T-helper 9 cell (primary cell): ENCODE measurements at places on chromosomes 6 and 20.

DNA sequence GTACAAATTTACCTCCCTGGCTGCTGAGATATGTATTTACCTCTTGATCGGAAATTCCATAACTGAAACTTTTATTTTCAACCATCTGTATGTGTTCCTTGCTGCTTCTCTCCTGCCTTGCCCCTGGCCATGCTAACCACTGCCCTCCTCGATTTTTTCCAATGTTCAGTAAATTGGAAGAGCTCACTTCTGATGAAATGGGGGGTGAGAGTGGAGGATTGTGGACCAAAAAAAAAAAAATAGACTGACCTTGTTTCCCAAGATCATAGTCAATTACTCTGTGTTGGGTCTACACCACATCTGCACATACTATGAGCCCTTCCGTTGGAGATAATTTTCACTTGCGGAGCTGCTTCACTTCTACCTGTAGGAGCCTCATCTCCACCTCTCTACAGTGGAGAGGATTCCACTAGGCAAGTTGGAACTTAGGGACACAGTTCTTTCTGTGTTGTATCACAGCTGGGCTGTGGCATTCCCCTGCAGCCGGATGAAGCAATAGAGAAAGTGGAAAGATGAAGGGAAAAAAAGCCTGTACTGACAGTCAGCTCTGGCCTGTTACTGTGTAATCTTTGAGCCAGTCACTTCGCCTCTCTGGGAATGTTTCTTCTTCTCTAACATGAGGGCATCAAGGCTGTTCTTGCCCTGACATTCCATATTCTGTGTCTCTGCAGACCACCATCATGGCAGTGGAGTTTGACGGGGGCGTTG lies 1.6 kb downstream of the PSMB9 start:
- DNase-seq: no peak

DNA sequence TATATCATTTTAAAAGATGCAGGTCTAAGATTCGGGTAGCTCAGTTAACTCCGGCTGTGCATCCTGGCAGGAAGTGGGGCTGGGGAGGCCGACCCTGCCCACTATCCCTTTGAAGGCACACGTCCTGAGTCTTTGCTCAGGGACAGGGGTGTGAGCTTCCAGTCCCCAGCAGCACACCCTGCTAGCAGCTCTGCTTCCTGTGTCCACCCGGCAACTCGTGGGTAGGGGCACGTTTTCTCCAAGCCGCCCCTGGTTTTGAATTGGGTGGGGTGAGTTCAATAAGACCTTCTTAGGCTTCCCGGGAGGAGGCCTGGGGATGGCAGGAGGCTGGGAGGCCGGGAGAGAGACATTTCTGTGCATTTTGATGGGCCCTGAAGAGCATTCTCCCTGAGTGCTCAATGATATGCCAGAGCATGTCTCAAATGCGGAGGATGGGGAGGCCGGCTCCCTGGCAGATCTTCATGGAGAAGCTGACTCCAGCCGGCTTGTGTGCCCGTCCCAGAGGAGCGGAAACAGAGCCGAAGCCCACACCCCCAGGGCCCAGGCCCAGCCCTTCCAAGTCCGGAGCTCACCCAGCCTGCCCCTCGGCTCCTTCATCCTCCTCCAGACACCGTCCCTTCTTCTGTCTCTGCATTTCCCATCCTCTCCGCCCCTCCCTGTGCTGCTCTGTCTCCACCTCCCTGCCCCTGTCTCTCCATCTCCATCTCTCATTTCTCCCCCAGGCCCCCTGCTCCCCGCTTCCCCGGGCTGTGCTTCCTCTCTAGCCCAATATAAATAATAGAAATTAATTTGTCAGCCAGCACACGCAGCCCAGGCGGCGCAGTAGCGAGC lies 36.3 kb upstream of the ZFAND3 start:
- no peak for DNase-seq

GRCh38 chr6:6260196-6260722 lies 60.2 kb downstream of the F13A1 start:
- no peak for DNase-seq

GRCh38 chr6:65295812-65296211 lies 411.2 kb downstream of the EYS start:
- DNase-seq: no peak

DNA sequence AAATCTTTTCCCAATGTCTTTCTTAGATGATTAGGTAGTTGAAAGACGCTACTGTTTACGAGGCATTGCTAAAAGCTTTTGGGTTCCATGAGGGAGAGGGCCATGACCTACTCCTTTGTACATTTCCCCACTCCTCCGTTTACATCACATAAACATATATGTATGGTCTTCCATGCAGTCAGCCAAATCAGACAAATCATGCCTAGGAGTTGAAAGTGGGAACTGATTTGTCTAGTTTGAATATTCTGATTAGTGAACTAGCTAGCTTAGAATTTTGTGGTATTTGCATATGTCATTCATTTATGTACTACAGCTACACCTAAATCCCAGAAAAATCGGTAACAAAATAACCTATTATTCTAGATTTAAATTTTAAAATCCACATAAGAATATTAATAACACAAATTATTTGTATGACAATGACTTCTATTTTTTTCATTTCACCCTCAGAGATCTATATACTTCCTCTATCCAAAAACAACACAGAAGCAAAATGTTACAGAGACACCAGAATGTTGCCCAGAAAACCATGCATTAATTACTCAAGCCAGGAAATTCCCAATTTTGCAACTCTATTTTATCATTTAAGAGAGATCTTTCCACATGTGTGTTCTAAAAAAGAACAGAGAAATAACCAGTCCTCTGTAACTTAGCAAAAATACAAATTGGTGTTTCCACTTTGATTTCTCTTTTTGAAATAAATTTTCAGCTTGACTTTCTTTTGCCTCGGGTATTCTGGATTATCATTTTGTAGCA lies 231.9 kb downstream of the LAMA2 start:
- no peak for DNase-seq

GRCh38 chr6:5506149-5506548 lies 244.8 kb downstream of the FARS2 start:
- DNase-seq: no peak

- DNase-seq: no peak
These were observed 105.7 kb downstream of the LCA5 start for GRCh38 chr6:79431537-79431933.

GRCh38 chr6:97102145-97102790 lies 177.7 kb downstream of the KLHL32 start:
- no peak for DNase-seq

DNA sequence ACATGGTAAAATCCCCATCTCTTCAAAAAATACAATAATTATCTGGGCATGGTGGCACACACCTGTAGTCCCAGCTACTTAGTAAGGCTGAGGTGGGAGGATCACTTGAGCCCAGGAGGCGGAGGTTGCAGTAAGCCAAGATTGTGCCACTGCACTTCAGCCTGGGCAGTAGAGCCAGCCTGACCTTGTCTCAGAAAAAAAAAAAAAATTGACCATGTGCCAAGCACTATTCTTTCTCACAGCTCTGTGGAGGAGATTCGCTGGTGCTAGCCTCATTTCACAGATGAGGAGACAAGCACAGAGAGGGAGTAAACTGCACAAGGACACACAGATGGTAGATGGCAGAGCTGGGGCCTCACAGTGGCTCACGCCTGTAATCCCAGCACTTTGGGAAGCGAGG lies 131.8 kb upstream of the JARID2 start:
- no peak for DNase-seq

DNA sequence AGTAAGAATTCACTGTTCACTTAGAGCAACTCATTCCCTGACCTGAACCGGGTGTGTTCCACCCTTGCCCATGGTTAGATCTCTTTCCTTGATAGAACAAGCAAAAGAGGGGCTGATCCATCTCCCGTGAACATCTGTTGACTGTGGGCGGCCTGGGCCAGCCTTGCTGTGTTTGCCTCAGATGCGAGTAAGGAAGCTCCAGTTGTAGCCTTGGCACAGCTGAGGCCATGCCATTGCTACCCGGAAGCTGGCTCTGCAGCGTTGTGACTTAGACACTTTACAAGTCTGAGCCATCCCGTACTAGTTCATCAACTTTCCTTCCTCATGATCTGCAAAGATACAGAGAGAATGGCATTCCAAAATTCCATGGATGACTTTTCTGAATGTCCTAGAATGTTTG lies 139.0 kb downstream of the MAP3K4 start:
- no peak for DNase-seq

DNA sequence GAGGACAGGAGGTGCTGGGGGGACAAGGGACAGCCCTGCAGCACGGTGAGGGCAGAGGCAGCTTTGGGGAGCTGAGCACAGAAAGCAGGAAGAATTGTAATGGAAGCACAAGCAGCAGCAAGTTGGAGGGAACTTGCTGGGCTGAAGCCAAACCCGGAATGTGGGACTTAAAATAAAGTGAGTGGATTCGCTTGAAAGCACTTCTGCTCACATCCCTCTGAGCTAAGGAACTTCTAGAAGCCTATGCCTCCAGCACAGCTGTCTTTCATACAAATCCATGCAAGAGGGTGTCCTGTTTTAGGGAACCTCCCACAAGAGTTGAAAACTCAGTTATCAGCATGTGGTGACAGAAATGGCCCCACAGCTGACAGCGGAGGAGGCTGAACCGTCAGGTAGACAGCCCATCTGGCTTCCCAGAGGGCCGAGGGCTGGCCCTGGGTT lies 71.4 kb upstream of the MLN start:
- no peak for DNase-seq

DNA sequence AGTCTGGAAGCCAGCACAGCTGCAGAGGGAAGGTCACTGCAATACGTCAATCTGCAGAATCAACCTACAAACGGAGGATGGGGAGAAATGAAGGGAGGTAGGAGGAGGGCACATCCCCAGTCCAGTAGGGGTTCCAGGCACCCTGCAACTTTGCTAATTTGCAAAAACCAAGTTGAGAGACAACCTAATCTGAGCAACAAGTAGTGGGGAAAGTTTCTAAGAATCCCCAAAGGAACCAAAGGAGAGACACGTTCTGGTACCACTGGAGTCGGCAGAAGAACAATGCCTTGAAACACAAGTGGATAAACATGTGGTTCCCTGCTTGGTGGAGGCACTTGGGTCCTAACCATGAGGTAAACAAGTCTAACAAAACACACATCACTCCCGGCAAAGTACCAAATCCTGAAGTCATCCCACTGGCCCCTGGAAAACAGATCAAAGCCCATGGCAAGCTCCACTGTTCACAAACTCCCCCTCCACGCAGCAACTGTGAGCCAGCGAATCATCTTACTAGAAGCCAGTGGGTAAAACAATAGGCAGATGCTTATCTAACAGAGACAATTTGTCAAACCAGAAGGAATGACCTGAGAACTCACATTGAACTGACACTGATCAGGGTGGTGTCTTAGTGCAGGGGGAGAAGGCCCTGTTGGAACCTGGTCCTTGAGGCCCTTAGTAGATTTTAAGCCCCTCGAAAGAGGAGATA lies 4.7 kb downstream of the MRPS18A start:
- DNase-seq: no peak

DNA sequence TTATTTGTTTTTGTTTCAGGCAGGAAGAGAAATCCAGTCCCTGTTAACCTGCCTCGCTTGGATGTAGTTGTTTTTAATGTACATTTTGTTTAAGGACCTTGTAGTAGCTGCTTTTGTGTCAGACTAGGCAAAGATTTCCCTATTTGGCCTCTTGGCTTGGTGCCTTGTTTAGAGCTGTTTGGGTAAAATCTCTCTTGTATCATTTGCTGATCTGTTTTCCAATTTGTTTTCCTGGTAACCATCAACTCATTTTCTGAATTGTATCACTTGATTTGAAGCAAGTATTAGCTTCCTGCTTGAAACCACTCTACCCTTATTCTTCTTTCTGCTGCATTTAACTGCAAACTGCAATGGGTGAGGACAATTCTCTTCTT lies 160.7 kb downstream of the ZFAND3 start:
- no peak for DNase-seq

DNA sequence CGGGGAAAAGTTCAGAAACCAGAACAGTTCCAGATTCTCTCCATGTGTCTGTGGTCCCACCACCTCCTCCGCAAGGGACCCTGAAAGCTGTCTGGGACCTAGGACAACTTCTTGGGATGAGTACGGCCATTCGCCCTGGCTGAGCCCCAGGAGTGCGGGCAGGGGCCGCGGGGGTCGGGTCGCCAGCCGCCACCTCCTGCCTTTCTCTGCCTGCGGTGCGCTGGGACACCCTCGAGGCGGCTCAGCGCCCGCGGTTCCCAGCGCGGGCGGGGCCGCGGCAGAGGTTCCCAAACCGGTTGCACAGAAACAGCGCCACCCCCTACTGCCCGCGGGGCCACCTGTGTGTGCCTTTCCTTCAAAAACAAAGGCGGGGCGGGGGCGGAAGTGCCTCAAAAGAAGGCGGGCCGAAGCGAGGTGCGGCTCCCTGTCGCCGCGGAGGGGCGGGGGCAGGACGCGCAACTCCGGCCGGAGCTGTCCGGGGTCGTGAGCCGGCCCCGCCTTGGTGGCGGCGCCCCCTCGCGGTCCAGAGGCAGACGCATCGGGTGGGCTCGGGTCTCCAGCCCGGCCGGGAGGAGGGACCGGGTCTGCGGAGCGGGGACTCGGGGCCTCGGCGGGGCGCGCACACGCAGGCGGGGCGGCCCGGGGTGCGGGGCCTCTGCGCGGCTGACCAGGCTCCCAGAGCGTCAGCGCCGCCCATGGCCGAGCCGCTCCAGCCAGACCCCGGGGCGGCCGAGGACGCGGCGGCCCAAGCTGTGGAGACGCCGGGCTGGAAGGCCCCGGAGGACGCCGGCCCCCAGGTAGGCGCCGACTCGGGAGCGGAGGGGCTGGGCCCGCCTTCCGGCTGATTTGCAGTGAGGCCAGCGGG lies at the start of gene HEBP2:
Gene HEBP2, plus strand, starts transcription at position 423 of the 865 bp plus-strand sequence. Its CDS starts 273 bp downstream, at position 696.
- DNase-seq: peak; percentile 91

DNA sequence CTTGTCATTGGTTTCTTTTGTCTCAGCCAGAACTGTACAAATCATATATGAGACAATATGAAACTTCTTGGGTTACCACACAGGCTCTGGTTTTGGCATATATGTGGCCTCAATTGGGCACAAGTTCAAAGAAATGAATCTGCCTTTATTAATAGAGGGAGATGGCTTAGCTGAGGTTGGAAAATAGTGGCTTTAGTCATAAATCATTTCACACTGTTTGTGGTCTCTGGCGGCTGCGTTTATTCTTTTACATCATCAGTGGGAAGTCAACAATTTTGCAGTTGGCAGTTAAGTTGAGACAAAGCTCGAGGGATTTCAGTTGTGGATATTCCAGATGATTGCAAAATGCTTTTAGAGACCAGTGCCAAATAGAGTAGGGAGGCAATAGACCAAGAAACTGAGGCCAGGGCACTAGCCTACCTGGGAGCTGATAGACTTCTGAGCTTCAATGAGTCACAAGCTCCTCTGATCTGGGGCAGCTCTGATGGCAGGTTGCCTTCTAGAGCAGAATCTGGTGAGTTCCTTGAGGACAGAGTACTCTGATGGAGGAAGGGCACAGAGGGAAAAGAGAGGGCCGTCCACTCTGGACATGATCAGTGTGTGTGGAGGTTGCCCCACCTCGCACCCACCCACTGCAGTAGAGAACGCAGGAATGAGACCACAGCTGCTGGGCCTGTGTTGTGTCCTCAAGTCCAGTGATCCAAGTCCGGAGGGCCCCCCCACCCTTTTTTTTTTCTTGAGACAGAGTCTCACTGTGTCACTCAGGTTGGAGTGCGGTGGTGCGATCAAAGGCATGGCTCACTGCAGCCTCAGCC lies 73.5 kb downstream of the ARMC2 start:
- no peak for DNase-seq
